ENCODE measurements at places on chromosomes 4 and X.

GRCh38 chrX:72299891-72300630 lies 5.7 kb downstream of the CITED1 start:
- DNase-seq = no peak

GRCh38 chrX:87808576-87809243 lies 291.1 kb downstream of the KLHL4 start:
- DNase-seq = no peak

GRCh38 chr4:3766036-3766784 lies at the start of gene ADRA2C:
TSS of gene ADRA2C (plus strand) at chr4:3766385. CDS start at chr4:3766607, 222 bp downstream.
- DNase-seq = no peak

DNA sequence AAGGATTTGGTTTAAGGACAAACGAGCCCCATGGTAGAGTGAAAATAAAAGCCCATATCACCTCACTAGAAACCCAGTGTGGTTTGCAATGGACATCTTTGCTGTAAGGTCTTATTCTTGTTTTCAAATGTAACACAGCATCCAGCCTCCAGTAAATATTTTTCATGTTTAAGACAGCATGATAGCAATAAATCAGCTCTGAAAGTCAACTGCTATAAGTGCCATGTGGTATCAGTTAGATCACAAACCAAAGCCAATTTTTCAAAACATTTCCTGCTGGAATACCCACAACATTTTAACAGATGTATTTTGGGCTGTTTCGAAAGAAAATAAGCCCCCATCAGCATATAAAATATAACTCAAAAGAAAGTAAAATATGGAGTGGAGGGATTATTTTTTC lies 24.0 kb upstream of the SCML1 start:
- DNase-seq = no peak

DNA sequence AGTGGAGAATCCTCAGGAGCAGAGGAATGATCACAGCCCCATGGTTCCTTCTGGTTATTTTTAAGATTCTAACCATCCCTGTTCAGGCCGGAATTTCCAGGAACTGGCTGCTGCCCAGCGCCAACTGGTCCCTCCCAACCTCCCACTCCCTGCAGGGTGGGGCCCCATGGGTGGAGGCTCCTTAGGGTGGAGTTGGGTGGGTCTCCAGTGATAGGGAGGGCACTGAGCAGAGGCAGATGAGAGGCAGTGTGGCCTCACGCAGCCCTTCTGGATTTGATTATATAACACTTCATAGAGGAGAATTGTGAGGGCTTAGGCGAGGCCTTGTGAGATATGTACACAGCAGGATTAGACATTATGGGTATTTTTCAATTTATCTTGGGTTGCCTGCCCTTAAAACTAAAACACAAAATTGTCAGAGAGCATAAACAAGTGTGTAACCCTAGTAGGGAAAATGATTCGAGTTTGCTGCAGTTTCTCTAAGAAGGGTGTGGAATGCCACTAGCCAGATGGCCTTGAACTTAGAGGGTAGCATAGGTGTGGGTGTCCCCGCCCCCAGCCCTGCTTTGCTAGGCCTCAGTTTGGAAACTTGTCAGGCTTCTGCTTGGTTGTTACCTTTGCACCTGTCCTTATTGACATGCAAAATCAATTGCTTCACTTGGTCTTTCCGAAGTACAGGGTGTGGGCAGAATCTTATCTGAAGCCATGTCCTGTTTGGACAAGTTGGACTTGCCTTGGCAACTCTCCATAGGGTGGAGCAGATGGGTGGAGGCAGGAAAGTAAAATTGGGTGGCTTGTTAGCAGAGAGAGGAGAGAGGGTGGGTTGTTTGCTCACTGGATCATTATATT lies 9.4 kb downstream of the KLF3 start:
- DNase-seq = no peak

- no peak for DNase-seq
Measured at GRCh38 chr4:148704291-148704690, 262.1 kb upstream of the NR3C2 start.

DNA sequence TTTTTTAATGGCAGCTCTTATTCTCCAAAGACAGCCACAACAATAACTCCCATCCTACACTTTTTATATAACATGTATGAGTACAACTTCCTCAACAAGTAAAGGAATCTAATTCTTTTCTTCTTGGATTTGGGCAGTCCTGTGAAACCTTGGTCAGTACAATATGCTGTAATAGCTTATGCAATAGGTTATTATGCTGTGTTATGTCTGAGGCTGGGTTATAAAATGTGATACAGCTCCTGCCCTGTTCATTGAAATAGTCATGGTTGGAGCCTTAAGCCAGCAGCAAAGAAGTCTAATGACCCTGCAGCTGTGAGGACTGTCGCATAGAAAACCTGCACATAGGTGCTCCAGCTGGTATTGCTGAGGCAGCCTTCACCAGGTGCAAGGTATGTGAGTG lies 215.8 kb upstream of the RASGEF1B start:
- no peak for DNase-seq

DNA sequence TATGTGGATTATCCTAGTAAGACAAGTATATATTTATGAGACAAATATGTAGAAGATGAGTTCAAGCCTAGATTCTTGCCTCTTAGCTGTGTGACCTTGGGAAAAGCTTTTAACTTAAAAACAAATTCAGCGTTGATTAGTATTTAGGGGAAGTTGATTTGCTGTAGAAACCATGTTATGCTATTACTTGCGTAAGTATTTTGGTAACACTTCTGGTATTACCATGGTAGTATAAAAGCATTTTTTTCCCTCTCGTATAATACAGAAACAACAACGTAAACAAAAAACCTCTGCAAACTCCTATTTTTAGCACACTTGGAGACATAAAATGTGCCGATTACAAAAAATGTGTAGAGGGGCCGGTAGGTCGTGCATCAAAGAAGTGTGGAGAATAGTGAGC lies 33.2 kb downstream of the STAG2 start:
- DNase-seq = no peak

- no peak for DNase-seq
Measured at GRCh38 chrX:21996872-21997455, 35.2 kb upstream of the PHEX start.

DNA sequence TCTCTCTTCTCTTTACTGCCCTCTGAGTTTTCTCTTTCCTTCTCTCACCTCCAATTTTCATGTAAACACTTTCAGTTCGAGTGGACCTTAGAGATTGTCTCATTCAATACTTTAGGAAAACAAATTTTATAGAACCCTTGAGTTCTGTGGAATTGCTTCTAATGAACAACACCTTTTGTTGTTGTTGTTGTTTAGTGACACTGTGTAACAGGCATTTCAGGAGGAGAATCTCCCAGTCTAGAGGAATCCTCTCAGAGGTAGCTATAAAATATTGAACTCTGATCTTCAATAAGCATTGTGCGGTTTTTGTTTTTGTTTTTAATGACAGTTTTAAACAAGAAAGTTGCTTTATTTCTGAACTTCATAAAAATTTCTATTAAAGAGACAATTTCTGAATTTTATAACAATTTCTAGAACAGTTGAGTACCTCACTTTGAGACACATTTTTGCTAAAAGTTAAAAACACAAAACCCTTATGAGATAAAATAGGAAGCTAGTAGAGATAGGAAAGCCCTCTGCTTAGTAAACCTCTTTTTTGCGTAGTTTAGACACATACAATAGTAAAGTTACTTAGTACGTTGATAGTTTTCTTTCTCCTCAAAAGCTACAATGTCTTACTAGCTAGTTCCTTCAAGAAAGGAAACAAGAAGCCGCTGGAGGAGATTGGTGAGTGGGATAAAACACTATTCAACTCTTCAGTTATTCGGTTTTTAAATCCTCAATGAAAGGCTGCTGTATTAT lies 38.8 kb downstream of the CLCN3 start:
- DNase-seq = no peak

GRCh38 chr4:122635205-122635604 lies 14.3 kb upstream of the IL21 start:
- no peak for DNase-seq

GRCh38 chr4:156824451-156825060 lies 147.0 kb downstream of the PDGFC start:
- DNase-seq = no peak

DNA sequence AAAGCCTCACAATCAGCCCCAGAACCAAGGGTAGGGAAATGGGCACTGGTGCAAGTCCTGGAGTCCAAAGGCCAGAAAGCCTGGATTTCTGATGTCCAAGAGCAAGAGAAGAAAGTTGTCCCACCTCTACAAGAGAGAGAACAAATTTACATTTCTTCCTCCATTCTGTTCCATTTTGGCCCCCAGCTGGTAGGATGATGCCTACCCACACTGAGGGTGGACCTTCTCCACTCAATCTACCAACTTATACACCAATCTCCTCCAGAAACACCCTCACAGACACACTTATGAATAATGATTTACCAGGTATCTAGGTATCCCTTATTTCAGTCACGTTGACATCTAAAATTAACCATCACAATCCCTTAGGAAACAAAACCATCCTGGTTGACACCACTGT lies 367.8 kb upstream of the GRIA3 start:
- no peak for DNase-seq

GRCh38 chrX:8864161-8864560 lies 63.0 kb upstream of the FAM9A start:
- DNase-seq = no peak

DNA sequence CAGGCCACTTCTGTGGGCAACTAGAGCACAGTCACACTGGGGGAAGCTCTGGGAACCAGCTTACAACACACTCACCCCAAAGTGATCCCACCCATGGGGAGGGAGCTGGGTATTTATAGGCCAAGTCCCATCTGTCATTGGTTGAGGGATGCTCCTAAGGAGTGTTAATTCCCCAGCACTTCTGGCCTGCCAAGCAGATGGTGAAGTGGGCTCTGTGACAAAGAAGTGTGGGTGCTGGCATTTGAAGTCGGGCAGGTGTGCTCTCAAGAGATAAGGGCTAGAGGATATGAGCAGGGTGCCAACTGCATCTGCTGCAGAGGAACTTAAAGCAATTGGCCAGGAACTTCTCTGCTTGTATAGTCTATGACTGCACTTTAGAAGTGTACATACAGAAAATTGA lies 30.9 kb downstream of the PTCHD1 start:
- DNase-seq = no peak

DNA sequence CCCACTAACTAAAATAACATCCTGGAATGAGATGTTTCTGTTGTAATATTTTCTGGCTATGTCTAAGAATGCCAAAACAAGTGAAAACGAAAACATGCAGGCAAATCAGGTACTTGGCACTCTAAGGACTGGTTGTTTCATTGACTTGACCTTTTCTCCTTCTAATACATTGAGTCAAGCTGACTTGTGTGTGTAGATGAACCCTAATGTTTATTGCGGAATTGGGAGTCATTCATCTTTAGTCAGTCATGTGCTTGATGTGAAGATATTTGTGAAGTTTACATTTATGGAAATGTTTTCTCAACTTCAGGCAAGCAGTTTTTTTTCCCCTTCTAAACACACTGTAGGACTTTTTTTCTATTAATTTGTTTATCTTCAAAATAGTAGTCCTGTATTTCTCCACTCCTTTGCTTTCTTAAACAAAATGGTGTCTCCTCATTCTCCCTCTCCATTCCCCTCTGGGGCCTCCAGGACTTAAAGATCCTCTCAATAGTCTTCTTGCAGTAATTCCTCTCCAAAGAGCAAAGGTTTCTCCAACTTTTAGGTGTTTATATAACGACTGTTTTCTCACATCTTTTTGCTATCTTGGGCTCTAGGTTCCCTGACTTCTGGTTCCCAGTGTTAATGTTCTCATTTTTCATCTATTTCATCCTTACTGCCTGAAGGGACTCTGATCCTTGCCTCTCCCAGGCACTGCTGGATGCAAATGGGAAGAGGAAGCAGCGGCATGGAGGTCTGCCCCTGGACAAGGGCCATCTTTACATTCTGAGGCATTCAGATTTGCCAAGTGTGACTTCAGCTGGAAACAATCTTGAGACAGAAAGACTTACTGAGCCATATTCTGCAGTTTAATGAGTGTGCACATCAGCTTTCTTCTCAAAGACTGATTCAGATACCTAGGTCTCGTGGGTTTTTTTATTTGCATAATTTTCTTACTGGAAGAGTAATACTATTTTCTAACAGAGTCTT lies 166.4 kb downstream of the ARHGAP6 start:
- no peak for DNase-seq

- no peak for DNase-seq
Measured at GRCh38 chr4:184345573-184345922, 127.9 kb upstream of the ENPP6 start.

GRCh38 chr4:40575846-40576245 lies 53.8 kb downstream of the RBM47 start:
- DNase-seq = no peak

GRCh38 chr4:8846046-8846720 lies 25.5 kb downstream of the HMX1 start:
- no peak for DNase-seq

DNA sequence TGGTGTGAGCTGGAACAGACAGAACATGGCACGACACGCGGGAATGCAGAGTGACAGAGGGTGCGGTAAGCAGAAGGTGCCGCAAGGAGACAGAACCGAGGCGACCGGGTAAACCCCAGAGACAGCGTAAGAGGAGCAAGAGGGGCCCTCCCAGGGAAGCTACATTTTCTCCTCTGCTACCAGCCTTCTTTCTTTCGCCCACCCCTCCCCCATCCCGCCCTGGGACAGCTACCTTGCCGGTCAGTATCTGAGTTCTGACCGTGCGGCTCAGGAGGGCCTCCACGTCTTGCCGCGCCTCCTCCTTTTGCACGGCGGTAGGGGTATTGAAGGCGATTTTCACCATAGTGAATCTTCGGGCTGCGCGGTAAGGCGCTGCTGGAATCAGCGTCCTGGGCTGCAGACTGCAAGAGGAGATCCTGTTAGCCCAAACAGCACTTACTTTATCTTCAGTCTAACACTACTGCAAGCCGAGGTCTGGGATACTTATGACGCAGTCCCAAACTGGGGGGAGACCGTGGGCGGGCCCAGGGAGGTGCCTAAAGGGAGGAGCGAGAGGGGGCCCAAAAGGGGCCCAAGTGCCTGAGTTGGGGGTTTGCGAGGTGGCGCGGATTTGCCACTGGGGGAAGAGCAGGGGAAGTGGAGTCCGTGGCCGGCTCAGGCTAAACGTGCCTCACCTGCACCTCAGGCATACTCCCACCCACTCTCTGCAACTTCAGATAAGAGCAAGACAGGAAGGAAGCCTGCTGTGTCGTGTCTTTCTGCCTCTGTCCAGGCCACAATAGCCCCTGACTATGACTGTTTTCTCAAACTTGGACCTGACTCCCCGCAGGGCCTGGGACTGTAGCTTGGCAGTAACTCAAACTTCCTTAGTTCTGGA lies at the start of gene ITM2A:
TSS of gene ITM2A (minus strand) at position 462 of the 877 bp plus-strand sequence. CDS start at position 343, 119 bp downstream.
- DNase-seq = peak; percentile 46

DNA sequence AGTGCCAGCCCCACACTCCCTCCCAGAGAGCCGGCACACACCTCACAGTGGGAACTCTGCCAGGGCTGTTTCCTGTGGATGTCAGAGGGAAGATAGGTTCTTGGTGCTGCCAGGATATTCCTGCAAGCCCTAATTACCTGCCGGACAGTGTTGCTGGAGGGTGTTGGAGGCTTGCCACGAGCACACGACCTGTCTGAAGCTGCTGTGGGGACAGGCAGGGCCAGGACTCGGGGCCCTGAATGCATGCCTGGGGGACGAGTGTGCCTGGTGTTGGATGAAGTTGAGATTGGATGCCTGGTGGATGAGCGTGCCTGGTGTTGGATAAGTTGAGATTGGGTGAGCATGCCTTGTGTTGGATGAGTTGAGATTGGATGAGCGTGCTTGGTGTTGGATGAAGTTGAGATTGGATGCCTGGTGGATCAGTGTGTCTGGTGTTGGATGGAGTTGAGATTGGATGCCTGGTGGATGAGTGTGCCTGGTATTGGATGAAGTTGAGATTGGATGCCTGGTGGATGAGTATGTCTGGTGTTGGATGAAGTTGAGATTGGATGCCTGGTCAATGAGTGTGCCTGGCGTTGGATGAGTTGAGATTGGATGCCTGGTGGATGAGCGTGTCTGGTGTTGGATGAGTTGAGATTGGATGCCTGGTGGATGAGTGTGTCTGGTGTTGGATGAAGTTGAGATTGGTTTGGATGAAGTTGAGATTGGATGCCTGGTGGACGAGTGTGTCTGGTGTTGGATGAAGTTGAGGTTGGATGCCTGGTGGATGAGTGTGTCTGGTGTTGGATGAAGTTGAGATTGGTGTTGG lies 23.2 kb upstream of the UVSSA start:
- no peak for DNase-seq

Data from activated T-helper 1 cell treated with anti-CD3 and anti-CD28 coated beads, Interleukin-2, amount 50 U/mL, for 16 hours (primary cell).